ENCODE measurements at places on chromosomes 3 and 15.

DNA sequence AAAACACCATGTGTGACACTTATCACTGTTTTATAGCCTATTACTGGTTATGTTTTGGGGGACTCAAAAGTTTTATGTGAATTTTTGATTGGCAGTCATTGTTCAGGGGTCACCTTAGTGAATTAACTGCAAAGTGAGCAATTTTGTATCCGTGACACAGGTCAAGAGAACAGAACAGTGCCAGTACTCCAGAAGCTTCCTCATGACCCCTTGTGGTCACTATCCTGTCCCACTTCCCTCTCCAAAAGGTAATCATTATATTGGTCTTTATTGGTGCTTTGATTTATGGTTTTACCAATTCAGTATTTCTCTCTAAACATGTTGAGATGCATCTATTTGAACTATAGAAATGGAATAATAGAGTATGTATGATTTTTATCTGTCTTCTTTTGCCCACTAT is 107.1 kb downstream of the STT3B start:
- no peak for DNase-seq

DNA sequence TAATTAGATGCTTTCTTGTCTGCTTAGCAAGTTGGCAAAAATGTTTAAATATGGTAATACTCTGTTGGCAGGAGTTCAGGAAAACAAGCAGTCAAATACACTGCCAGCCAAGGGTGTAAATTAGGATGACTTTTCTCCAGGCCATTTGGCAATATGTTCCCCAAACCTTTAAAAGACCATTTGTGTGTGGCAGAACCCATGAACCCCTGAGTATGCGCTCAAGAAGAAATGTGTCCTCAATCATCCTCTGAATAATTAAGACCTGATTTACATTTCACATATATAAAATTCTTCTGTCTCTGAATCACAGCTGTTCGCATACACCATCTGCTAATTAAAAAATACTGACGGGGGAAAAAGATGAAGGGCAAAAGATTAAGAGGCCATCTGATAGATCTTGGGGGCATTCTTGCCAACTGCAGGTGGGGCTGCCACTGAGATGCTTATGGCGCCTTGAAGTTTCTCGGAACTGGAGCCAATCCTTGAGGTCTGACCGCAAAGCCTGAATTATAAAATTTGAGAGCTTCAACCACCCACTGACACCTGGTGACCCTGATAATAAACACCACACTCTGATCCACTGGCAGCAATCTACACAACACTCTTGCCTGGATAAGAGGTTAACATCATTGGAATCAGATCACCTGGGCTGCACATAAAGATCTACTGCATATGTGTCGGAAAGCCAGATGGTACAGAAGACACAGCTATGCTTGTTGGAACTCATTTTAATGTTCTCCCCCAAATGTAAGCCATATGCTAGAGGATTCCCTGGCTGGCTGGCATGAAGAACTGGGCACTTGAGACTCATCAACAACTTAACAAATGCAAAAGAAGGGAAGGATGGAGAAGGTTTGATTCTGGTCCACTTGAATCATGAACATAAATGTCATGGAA is 190.6 kb downstream of the OSBPL10 start:
- DNase-seq, result no peak

GRCh38 chr3:36969085-36969484 is 23.8 kb downstream of the EPM2AIP1 start:
- no peak for DNase-seq

DNA sequence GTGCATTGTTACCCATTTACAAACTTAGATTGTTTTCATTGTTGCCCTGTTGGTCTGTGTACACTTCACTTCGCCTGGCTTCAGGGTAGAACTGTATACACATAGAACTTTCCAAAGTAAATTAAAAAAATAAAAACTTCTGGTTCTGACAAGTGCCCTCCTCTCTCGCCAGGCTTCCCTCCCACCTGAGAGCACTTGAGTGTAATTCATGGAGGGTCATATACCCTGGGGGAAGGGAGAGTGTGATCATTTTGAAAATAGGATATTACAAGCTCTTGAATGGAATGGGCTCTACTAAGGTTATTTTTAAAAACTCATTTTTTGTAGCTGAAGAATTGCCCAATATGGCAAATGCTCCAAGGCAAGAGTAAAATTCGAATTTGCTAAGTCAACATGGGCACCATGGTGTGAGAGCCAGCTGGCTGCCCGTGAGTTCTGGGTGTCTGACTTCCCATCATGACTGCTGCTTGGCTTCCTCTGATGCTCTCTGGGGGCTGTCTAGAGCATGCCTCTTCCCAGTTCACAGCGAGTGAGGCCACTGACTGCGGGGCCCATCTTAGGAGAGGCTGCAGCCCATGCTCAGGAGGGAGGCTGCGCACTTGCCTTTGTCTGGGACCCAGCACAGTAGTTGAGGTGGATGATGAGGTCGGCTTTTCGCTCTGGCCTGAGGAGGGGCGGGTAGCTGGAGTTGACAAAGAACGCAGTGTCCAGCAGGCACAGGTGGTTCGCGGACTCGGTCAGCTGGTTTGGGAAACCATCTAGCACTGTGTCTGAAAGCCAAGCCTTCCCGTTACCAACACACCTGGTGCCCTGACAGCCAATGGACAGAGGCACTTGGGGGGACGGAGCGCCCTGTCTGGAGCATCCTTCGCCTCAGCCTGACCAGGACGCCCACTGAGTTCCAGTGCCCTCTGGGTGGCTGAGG is 13.1 kb upstream of the EHD4 start:
- DNase-seq, result no peak

- DNase-seq, result no peak
Observed at GRCh38 chr3:117814975-117815374, 1105.4 kb downstream of the TUSC7 start.

GRCh38 chr3:125477701-125478100 is 42.3 kb downstream of the SNX4 start:
- DNase-seq, result no peak

- no peak for DNase-seq
Observed at GRCh38 chr3:134068429-134068828, 38.7 kb upstream of the SLCO2A1 start.

DNA sequence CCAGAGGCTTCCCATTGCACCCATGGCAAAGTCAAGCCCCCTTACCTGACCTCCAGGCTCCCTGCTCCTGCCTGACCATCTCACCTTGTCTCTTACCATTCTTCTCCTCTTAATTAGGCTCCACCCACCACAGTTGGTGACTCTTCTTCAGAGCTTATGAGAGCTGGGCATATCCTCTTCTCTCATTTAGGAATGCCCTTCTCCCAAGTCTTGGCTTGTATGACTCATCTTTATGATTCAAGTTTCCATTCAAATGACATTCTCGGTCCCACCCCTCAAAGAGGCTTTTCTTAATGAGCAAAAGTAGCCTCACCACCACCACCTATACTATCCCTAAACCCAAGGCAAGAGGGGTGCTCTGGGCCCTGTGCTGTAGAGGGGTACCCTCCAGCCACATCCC is 55.3 kb upstream of the NUDT16 start:
- DNase-seq, result no peak

DNA sequence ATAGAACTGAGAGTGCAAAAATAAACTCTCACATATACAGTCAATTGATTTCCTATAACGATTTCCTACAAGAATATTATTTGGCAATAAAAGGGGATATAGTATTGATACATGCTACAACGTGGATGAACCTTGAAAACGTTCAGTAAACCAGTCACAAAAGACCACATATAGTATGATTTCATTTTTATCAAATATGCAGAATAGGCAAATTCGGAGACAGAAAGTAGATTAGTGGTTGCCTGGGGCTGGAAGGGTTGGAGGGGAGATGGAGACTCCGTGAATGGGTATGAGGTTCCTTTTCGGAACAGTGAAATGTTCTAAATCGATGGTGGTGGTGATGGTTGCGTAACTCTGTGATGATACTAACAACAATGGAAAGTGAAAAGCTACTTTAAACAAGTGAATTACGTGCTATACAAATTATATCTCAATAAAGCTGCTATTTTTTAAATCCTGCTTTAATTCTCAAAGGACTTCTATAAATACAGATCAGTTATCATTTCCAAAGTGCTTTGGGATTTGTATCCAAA is 6.0 kb downstream of the APOD start:
- no peak for DNase-seq

DNA sequence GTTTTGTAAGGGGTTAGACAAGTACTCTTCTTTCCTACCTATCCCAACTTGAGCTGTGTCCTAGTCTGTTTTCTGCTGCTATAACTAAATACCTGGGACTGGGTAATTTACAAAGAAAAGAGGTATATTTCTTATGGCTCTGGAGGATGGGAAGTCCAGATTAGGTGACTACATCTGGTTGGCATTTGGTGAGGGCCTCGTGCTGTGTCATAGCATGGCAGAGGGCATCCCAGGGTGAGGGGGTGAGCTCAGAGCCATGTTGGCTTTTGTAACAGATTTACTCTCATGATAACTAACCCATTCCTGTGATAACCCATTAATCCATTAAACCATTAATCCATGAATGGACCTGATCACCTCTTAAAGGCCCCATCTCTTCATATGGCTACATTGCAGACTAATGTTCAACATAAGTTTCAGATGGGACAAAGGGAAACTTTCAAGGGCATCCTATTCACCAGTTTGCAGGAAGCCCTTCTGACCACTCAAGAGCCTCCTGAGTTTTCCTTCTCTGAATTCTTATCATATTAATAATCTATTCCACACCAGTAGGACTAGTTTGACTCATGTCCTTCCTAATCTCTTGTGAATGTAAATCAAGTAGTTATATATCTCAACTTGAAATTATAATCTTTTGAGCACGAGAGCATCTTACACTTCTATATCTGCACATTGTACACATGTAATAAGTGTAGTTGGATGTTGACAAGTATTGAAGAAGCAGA is 185.7 kb upstream of the ZPLD1 start:
- no peak for DNase-seq

GRCh38 chr3:106345353-106346027 is 476.7 kb upstream of the CBLB start:
- no peak for DNase-seq

Data from heart left ventricle (tissue), 16 donors.